A549 treated with dexamethasone at 1 μM for 4 hours (cell line): ENCODE measurements at places on chromosomes 16 and 17. TPM values are rescaled to one million over a fixed set of nuclear protein-coding genes. Genes with fewer than 3 reads are reported as not detected.

Gene C1QL1
- 15.9 to 33.2 TPM (median 27.2 TPM) in 5 replicates for total RNA-seq

Gene TTYH2
- total RNA-seq, result 1.6 to 2.1 TPM (median 1.7 TPM) in 5 replicates

Gene HOXB5
- 0.88 to 2.5 TPM (median 2.0 TPM) in 5 replicates for total RNA-seq

Gene ASGR1
- total RNA-seq, result 0.42 to 0.98 TPM (median 0.77 TPM) in 5 replicates

Gene ADGRG3
- total RNA-seq, result 0.43 to 0.71 TPM (median 0.62 TPM) in 5 replicates

Gene C16orf95
- 5.1 to 6.1 TPM (median 5.6 TPM) in 5 replicates for total RNA-seq

Gene EFNB3
- 0.99 to 1.5 TPM (median 1.3 TPM) in 5 replicates for total RNA-seq
